ENCODE measurements at places on chromosomes 2 and 18. TPM values are rescaled to one million over a fixed set of nuclear protein-coding genes. Genes with fewer than 3 reads are reported as not detected.

- no peak for DNase-seq
These were observed 202.8 kb downstream of the DNER start for GRCh38 chr2:229511524-229511923.

DNA sequence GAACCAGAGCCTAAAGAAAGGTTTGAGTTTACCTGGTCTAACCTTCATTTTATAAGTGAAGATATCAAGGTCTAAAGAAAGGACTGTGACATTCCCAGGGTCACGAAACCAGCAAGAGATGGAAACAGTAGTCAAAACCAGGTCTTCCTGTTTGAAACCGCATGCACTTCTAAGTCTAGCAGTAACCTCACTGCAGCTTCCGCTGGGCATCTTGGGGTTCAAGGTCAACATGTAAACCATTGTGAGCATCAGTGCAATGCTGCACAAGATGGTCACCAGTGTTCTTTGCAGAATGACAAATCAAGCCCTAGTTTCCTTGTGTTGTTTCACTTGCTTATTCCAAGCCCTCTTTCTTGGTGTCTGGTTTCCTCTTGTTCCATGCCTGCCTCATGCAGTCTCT, 292.9 kb upstream of the MEX3C start:
- DNase-seq = no peak

The IL1F10 gene
- not detected for total RNA-seq

DNA sequence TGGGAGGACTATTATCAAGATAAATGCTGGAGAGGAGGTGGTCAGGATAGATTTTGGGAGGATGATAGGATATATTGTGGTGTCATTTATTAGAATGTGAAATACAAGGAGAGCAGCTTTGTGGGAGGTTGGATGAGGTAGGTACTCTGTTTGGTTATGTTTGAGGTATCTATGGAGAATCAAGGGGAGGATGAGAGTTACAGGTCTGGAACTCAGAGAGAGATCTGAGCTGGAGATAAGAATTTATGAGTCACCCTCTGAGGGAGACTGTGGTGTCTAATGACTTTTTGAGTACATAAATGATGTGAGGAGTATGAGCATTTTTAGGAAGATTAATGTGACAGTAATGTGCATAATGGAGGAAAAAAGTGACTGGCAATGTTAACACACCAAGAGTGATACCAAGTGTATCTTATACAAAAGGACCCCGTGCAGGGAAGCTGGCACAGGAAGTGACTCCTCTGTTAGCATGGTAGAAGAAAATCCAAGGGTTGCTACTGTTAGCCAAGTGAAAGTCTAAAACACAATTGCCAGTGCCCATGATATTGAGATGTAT, 48.2 kb downstream of the CRIM1 start:
- no peak for DNase-seq

The NEB gene
- 0.41 TPM for total RNA-seq

The TEX51 gene
- total RNA-seq = not detected
